ENCODE measurements at places on chromosomes 1 and 21.

GRCh38 chr1:7404046-7404742 is 366.9 kb upstream of the VAMP3 start:
- DNase-seq: no peak

DNA sequence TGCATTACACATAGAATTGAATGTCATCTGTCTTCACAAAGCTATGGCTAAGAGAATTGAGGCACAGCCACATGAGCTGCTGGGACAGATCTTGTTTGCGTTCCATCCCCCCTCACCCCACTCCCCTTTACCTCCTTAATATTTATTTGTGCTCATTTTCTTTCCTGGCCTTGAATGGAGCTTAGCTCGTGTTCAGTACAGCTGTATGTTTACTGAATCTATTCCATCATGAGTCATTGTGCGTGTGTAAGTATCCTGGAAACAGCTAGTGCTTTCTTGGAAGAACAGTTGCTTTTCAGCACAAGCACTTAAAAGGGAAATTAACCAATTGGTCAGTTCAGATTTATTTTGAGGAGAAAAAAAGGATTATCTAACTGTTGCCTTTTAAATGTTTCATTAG is 14.7 kb downstream of the PROX1 start:
- DNase-seq: peak; percentile 54

- DNase-seq: no peak
Observed at GRCh38 chr1:232965912-232966217, 15.5 kb downstream of the NTPCR start.

DNA sequence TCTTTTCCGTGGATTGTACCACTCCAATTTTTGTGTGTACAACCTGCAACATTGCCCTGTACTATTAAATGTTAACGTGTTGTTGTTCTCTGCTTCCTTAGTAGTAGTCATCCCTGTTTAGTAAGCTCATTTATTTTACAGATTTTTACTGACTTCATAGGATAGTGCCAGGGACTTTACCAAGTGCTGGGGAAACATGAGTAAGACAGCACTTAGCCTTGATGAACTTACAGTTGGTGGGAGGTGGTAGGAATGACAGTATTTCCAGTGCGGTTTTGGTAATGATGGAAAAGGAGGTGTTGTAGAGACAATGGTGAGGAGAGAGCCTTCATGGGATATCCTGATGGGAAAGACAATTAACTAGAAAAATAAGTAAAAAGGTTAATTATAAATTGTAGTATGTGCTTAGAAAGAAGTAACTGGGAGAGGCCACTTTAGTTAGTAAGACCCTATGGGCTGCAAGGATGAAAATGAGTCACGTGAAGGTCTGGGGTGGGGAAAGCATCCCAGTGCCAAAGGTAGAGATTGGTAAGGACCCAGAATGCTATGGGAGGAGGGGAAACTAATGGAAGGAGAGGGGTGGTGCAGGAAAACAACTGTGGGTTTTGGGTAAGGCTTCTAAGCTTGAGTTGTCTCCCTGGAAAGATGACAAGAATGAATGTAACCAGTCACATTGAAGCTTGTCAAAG is 1.7 kb downstream of the RLF start:
- peak; percentile 45 for DNase-seq

DNA sequence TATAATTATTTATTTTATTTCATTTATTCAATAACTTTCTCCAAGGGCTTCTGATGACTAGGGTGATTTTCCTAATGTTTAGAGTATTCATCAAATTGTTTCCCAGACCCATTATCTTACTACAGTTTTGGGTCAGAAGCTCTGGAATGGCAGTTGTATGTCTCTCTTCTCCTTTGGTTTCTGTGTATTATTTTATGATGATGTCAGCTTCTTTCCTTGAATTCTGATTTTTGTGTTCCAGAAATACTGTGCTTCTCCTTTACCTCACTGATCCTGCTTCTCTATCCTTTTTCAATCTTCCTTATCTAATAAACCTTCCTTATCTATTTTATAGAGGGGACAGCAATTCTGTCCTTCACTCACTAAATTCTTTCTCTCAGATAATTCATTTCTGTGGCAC is 48.8 kb downstream of the LRRC8B start:
- DNase-seq: no peak

GRCh38 chr1:12338017-12338416 is 108.2 kb downstream of the VPS13D start:
- DNase-seq: no peak

- DNase-seq: no peak
Observed at GRCh38 chr1:117286145-117286544, 75.4 kb upstream of the VTCN1 start.

GRCh38 chr21:41438425-41439113 is 12.5 kb downstream of the MX1 start:
- DNase-seq: no peak

DNA sequence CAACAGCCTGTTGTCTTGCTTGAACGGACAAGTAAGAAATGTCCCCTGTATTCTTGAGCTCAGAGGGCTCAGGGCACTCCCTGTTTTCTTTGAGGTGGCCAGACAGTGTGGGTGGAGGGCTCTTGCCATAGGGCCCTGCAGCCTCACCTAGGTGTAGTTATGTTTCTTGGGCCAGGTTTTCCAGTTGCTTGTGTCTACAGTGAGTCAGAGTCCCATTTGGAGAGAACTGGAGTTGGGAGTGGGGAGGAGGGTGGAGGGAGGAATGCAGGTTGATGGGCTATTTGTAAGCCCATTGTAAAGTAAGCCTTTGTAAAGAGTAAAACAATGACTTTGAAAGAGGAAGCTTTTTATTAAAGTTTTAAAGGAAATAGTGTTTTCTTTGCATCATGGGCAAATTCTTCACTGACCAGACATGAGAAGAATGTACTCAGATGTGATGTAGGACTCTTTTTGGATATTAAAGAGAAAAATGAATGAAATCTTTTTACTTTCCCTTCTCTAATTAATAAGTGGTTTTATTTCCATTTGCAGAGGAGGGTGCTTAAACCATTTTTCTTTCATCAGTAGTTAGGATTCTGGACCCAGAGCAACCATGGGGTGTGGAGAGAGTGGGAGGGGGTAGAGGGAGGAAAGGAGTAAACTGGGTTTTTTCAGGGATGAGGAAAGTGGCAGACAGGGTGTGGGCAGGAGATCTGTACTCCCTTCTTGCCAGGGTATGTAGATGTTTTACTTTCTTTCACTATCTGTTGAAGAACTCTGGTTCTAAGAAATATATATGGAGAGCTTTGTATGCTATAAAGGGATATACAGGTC is 45.1 kb upstream of the MACF1 start:
- peak; percentile 91 for DNase-seq

GRCh38 chr1:240737766-240738265 is 125.9 kb upstream of the GREM2 start:
- no peak for DNase-seq

DNA sequence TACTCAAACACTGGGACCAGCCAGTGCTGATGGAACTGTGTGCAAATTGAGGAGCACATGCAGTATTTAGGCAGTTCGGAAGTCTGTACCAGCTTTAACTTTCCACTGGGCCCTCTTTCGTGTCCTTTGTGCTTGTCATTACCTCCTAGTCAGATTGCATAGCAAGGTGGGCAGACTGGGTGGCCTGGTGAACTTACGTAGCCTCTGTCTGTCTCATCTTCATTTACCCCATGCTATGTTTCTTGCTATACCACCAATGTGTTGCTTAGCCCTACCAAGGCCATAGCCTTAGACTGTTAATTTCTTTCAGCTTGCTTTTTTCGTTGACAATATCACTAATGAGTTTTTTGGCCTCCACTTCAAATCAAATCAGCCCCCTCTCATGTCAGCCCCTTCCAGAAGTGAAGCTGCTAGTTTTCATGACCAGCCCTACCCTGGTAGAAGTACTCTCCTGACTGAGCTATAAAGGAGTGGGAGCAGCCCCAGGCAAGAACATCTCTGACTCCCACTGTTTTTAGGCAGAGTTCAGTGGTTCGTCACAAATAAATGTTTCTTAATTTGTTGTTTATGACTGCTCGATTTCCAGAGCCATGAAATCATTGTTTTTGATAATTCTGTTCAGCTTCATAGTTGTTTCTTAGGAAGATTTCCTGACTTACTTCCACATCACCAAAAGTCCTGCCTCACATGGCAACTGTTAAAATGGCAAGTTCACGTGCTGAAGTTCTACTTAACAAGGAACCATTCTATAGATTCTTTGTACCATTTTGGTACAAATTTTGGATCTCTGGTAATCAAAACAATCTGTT is 19.3 kb downstream of the PRKACB start:
- no peak for DNase-seq

DNA sequence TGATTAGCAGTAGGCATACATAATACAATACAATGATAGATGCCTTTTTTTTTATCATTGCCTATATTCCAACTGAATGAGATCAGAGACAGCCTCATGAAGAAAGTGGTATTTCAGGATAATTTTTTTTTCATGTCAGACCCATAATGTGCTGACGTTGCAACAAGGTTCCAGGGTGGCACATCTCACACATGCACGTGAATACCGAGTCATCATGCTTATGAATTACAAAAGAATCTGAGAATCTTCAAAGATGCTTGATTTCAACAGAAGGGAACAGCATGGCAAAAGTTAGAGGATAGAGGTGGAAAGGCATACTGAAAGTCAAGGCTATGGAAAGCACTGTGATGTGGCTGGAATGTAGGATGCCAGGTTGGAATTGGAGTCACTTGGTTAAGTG is 5.0 kb upstream of the RNF11 start:
- DNase-seq: peak; percentile 67

DNA sequence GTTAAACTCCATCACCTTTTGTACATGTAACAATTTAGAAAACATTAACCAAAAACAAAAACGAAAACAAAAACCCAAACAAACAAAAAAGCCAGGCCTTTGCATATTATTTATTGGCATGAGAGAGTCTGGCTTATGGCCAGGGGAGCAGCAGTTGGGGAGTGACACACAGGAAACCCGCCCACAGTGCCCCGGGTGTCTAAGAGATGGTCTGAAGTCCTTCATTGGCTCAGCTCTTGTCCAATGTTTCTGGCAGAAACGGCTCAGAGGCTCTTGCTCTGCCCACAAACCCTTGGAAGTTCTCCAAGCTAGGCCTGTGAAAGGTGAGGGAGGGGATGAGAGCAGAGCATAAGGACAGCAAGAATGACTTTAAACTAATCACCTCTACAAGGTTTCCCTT is 131.5 kb downstream of the CNIH3 start:
- peak; percentile 44 for DNase-seq

DNA sequence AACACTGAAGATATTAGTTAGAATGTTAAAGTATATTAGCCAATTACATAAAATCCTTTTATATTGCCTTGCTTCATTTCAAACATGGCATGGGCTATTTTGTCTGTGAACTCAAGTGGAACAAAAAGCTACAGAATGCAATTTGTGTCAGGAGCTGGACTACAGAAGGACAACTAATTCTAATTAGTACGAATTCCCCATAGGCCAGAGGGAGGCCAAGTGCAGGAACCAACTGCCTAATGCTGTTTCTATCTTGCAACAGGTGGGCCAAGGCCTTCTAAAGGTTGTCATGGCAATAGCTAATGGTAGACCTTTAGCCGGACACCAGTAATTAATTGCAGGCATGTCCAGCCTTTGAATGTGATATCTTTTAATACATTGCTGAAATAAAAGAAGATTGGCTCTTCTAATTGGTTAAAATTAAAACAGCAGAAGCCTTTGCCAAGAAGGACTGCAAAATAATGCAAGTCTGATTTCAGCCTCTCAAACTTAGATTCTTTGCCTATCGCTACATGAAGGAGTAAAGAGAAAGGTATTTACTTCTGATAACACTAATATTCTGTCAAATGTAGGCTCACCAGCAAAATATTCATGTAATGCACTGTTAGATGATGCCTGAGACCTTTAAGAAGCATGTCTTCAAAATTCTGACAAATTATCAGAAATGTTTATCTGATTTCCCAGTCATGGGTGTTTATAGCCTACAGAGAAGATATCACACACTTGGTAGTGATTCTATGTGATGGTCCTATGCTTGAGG is 232.1 kb downstream of the LMO4 start:
- DNase-seq: no peak

DNA sequence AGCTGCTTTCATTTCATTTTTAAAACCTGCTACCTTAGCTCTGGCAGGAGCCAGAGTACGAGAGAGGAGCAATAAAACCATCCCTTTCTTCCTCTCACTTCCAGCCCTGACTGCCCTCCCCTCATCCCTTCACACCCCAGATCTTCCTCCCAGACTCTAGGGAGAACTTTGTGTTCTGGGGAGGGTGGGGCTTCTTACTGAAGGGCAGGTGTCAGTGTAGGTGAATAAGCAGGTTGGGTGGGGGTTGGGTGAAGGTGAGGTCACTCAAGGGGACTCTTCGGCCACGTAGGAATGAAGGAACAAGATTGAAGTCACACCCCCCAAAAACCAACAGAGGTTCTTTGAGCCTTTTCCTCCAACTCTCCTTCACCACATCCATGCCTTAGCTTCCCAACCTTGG is 88.9 kb downstream of the CD58 start:
- DNase-seq: no peak

GRCh38 chr1:33824321-33824720 is 39.6 kb upstream of the HMGB4 start:
- DNase-seq: no peak

DNA sequence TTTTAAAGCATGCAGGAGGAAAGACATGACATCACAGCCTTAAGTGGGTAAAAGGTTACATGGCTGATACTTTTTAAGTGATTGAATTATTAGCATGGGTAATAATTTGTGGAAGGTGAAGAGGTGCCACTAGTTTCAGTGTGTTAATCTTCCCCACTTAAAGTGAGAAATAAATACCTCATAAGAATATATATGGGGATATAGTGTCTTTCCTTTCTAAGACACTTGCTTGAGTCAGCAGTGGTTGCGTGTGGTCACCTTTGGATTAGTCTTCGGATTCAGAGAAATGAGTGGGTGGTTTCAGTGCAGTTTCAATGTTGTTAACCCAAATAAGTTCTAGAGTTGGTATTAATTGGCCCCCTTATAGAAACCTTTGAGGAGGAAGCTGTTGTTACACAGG is 94.1 kb downstream of the ADGRL2 start:
- DNase-seq: peak; percentile 24

DNA sequence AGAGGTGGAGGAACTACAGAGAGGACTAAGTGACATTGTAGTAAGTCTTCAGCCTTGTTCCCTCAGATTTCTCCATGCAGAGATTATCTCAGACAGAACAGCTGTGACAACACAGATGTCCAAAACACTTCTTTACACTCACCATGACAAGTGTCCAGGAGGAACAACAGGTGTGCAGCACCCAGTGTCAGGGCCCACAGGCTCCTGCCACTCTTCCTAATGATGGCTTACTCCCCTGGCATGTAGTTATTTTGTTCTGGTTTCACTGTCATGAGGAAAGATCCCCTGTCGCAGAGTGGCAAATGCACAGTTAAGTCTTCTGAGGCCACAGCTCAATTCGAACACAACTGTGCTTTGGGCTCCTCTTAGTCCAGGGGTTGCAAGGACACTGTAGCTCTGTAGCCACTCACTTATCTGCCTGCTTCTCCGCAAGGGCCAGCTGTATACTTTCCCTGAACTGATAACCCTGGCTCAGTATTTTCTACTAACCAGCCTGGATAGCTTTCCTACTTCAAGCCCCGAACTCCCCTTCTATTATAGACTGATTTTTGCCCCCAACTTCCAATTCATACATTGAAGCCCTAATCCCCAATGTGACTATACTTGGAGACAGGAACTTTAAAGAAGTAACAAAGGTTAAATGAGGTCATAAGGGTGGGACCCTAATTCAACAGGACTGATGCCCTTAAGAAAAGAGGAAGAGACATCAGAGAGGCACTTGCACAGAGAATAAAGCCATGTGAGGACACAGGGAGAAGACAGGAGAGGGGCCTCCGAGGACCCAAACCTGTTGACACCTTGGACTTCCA is 11.1 kb downstream of the PDZK1 start:
- DNase-seq: no peak

Measured in epithelial cell of esophagus (primary cell).